Retinal pigment epithelial cell (primary cell): ENCODE measurements at places on chromosomes 1 and 21.

DNA sequence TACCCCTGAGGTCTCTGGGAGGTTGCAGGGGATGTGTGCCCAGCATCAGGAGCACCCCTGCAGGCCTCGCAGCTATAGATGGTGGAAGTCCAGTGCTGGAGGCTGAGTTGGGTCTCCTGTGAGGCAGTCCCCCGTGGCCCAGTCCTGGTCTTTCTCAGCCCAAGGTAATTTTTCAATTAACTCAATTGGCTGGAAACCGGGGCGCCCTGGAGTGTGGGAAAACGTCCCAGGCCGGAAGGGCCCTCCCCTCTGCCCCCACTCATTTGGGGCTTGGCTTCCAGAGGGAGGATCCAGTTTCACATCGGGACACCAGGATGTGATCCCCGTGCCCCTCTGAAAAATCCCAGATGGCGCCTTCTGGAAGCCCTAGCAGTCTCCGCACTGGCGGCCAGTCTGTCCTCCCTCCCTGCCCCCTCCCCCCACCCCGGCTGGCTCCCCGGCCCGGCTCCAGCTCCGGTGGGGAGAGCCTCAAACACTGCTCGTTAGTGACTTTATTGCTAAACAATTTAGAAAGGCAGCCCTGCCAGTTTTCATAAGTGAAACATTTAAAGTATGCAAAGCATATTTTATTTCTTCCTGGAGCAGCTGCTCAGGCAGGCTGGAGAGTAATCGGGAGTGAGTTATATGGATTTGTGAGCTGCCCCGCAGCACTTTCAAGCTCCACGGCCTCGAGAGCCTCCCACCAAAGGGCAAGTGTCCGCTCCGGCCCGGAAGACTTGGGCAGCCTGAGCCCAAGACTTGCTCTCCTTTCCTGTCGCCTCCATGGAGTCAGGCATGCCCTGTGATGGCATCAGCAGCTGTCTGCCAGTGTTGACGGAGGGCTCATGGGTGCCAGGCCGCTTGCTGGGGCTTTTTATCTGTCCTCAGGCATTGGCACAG, 208.2 kb upstream of the TMEM51 start:
- peak; percentile 75 for DNase-seq

GRCh38 chr1:40924767-40925166, 54.7 kb upstream of the CTPS1 start:
- DNase-seq, result no peak

- DNase-seq, result no peak
Observed at GRCh38 chr1:160399544-160400222, 681 bp upstream of the VANGL2 start.

GRCh38 chr1:22303816-22304215, 147.8 kb upstream of the ZBTB40 start:
- no peak for DNase-seq

- no peak for DNase-seq
Observed at GRCh38 chr1:86288586-86289147, 107.5 kb downstream of the ODF2L start.

- no peak for DNase-seq
Observed at GRCh38 chr1:147741065-147741464, 19.3 kb downstream of the GJA5 start.

GRCh38 chr1:18599086-18599485, 31.6 kb upstream of the PAX7 start:
- DNase-seq, result no peak

DNA sequence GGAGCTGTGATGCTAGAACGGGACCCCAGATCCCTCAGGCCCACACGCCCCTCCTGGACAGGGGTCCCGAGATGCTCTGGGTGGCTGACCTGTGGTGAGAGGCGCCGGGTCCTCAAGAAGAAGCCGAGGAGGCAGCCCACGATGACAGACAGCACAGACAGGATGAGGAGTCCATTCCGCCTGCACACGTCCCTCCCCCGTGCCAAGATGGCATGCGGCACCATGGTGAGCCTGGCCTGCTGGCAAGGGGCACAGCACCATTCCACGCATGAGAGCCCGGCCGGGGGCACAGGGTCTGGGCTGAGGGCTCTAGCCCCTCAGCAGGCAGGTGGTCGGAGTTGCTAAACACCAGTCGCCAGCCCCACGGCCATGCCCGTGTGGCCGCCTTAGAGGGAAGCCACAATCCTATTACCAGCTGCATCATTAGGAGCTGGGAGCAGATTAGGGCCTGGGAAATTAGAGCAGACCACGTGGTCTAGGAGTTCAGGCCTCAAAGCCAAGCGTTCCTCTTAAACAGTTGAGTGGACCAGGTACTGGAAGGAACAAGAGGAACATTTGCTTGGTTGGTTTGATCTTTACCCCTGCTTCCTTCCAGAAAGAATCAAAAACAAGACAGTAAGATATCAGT, at the start of gene SLC1A7:
Gene SLC1A7, minus strand, starts transcription at position 413 of the 628 bp plus-strand sequence. Its CDS starts 189 bp downstream, at position 224.
- DNase-seq, result peak; percentile 86

DNA sequence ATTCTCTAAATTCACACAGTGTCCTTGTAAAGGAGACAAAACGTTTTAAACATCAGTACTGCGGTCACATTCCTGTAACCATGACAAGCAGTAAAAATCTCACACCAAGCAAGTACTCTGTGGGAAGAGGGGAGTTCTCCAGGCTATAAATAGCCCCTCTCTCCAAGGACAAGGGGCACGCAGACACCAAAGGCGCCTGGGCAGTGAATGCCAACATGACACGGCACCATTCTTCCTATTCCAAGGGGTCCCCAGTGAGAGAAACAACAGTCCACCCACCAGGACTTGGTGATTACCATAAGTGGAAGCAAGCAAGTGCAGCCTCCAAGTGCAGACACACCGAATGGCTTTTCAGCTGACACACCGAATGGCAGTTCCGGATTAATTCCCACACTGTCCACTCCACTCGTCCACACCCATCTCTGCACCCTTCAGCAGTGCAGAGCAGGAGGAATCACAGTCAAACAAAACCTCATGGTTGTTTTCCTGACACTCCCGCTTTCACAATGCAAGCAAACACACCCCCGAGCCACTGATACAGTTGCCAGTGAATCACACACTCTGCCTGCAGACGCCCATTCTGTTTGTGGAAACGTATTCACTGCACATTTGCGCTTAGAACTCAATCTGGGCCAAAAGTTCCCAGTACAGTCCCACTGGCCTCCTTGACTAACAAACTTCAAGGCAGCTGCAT, 1.8 kb downstream of the PTTG1IP start:
- no peak for DNase-seq

DNA sequence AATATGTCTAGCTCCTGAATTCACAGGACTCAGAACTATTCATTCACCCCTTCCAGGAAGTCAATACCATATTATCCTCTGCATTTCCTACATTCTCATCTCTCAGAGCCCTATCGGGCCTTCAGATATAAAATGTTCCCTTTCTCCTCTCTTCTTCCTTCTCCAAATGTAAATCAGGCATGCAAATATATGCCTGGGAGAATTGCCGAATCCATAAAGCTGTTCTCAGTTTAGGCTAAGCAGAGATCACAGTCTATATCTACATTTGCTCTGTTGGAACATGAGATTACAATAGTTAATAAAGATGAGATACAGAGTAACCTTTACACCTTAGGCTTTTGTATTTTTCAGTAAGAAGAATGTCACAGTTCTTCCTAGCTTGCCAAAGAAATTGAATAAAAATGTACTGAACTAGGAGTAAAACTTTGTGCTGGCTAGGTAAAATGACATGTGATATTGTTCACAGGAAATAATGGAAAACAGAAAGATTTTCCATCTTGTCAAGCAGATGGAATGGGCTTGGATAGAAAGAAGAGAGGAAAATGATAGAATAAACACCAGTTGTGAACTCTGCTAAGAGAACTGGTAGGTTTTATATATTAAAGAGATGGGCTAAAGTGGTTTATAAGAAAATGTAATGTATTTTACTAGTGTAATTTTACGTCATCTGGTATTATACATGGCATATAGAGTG, 161.5 kb downstream of the NRIP1 start:
- no peak for DNase-seq

GRCh38 chr1:94729267-94729666, 90.9 kb upstream of the SLC44A3 start:
- no peak for DNase-seq
